Spinal cord (tissue), 10 donors: ENCODE measurements at places on chromosomes 7 and 10. TPM values are rescaled to one million over a fixed set of nuclear protein-coding genes. Genes with fewer than 3 reads are reported as not detected.

The LIPN gene
- polyA plus RNA-seq: not detected

The GATA3 gene
- 1.9 TPM for polyA plus RNA-seq

The TAS2R40 gene
- polyA plus RNA-seq: not detected

The INSYN2A gene
- 10.9 TPM for polyA plus RNA-seq
